Adipocyte (in vitro differentiated cells): ENCODE measurements at places on chromosomes 4 and X.
A peak's percentile ranks its signal among the peaks of the same experiment; 100 is the strongest.

- DNase-seq: no peak
These were observed 28.4 kb downstream of the ASMTL start for GRCh38 chrX:1424147-1424851.

DNA sequence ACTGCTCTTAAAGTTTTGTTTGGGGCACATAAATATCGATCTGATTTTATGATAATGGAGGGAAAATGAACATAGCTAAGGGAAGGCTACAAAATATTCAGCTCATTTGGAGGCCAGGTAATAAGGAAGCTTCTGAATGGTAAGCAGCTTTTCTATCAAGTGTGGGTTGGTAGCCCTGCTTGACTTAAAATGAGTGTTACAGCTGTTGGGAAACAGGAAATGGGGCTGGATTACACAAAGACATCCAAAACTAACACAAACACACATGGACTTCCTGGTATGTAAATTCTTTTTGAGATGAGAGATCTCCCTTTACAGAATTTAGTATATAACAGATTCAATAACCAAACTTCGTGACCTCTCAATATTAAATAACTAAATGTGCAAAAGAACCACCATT is 58.0 kb downstream of the FGF16 start:
- peak; percentile 46 for DNase-seq

GRCh38 chr4:56296526-56296925 is 90.8 kb downstream of the AASDH start:
- DNase-seq: no peak

DNA sequence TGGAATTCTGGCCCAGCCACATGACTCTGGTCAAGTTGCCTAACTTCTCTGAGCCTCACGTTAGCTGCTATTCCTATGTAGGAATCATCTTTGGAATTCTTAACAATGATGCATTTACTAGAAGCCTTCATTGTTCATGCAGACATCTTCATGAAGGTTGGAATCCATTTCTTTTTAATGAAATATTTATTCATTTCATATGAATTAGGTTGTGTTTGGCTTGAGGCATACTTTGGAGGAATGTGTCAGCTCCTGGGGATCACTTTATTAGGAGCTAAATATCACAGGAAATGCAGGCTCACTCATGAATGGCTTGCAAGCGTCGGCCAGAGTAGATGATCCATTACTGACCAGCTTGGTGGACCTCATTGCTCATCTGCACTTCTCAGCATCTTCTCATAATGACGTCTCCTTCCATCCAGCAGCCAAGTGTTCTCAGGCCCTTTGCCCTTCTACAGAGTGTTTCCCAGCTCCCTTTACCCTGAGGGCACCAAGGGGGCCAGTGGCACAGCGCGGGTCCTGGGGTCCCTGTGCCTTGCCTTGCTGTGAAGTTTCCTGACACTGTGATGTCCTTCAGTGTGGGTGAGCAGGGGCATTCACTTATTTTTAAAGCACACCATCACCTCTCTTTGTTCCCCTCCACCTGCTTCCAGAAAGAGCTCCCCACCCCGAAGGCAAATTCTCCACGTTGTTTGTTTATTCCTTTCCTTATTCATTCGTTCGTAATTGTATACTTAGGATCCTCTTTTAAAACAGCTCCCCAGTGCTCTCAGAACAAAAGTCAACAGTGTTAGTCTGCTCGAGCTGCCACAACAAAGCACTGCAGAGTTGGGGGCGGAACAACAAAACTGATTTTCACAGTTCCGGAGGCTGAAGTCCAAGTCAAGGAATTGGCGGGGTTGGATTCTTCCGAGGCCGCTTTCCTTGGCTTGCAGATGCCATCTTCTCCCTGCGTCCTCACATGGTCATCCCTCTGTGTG is 106.8 kb downstream of the STK32B start:
- peak; percentile 15 for DNase-seq

GRCh38 chrX:10447564-10448214 is 172.7 kb downstream of the MID1 start:
- no peak for DNase-seq

DNA sequence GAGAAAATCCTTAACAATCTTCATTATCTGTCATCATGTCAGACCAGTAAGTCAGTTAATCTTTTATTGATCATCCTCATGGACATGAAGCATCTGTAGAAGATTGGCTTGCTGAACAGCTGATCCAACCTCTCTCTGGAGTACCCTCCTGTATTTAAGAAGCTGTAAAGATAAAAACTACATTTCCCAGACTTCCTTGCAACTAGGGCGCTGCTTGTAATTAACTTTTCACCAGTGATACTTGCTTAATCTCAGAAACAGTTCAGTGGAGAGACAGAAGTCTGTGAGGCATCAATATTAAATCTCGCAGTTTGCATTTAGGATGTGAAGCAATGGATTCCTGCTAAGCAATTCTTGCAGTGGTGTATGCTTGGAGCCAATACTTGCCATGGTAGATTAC is 36.0 kb upstream of the SMARCA5 start:
- no peak for DNase-seq

DNA sequence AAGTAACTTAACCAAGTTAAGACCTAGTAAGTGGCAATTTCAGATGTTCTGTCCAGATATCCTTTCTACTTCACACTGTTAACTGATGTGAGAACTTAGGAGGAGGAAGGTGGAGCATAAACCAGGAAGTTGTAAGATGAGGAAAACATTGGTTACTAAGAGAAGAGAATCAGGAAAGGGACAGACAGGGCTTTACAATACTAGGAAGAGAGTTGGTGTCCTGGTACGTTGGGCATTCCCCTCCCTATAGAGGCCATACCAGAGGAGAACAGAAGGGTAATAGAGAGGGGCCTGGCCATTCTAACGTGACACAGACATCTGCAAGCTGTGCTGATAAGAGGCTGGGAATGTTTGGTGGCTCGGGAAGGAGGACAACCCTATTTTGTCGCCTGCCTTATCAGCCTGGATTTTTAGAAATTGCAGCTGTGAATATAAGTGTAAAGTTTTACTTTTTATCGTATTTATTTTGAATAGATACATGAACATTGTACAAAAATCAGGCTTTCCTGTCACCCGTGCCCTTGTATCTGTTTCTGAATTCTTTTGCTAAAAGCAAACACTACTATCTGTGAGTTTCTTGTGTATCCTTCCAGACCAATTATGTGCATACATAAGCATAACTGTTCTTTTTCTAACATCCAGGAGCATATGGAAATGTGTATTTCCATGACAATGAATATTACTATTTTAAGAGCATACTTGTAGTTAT is 53.5 kb upstream of the HPRT1 start:
- DNase-seq: no peak

DNA sequence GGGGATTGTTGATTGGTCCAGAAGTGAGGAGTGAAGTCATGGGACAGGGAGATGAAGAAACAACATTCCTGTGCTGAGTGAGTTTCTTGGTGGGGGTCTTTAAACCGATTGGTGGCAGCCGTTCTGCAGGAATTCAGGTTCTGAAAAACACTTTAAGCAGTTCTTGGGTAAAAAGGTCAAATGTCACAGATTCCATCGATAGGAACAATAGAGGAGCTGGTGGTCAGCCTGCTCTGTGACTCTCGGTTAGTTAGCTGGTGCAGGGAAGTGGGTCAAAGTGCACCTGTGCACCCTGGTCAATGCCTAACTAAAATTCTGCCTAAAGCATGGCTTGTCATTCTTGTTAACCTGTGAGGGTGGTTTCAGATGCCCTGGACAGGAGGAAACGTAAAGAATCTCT is 34.6 kb upstream of the MGST2 start:
- DNase-seq: no peak

DNA sequence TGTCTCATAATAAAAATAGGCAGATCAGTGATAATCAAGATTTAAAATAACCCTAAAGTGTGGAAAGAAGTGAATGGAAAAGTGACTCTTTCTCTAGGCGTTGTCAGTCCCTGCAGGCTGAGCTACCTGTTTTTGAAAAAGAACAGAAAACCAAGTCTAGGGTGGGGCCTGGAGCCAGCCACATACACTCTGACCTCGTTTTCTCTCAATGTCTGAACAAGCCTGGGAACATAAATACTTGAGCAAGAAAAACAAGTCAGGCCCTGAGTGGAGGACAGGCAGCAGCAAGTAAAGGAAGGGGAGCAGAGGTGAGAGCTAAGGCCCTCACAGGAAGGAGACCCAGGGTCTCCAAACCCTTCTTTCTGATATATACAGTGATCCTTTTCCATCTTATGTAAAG is 91.7 kb upstream of the HPF1 start:
- no peak for DNase-seq

- peak; percentile 70 for DNase-seq
These were observed 16.3 kb upstream of the MBNL3 start for GRCh38 chrX:132505116-132505515.

DNA sequence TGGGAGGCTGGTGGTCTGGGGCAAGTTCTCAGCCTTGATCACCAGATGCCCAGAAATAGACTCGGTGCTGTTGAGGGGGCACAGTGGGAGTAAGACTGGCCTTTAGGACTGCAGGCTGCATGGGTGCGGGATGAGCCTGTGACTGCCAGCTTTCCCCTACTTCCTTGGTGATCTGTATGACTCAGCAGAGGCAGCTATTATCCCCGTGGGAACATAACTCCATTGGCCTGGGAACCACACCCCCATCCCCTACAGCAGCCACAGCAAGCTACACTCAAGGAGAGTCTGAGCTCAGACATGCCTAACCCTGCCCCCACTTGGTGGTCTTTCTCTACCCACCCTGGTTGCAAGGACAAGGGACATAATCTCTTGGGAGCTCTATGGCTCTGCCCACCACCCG is 20.6 kb downstream of the CLIC2 start:
- DNase-seq: no peak

DNA sequence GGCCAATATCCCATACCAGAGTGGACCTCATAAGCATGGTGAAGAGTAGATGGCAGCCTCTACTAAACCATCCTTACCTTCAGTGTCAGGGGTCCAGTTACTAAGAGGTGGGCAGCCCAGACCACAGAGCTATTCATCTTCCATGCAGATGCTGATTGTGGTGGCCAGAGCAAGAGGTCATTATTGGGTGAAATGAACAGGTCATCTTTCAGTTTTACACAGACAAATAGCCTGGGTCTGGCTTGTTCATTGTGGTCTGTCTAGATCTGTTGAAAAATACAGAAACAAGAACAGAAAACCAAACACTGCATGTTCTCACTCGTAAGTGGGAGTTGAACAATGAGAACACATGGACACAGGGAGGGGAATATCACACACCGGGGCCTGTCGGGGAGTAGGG is 71.3 kb downstream of the PAK3 start:
- DNase-seq: no peak

DNA sequence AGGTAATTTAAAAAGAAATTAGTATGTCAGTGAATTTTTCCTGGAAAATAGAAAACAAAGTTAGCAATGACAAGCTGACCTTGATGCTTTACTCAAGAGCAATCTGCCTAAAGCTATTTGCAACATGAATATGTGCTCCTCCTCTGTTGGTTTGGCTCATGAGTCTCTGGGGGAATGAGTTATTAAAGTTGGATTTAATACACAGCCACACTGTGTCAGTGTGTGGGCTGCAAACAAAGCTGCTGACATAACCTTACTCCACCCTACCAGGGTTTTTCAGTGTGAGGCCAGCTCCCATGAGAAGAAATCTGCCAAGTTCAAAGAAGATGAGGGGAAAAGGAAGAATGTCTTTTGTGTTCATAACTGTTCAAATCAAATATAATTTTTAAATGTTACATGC is 280.5 kb downstream of the TLL1 start:
- peak; percentile 59 for DNase-seq

- peak; percentile 40 for DNase-seq
These were observed 378.6 kb upstream of the EPHA5 start for GRCh38 chr4:66048861-66049260.

GRCh38 chr4:60133375-60133774 is 1066.8 kb upstream of the ADGRL3 start:
- peak; percentile 33 for DNase-seq

DNA sequence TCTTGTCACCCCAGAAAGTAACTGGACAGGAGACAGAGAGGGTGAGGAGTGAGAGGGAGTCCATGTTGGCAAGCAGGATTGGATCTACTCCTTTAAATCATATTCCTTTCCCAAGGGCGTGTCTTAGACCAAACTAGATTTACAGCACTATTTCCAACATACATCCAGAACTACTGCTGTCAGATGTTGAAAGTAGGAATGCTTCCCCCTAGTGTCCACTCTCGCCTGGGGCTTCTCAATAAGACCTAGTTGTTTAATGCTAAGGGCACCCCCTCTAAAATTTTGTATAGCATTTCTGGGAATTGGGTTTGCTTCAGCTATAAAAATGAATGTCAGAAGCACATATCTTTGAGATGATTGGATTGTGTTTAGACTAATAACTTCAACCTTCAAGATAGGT is 13.3 kb downstream of the OFD1 start:
- DNase-seq: peak; percentile 73

DNA sequence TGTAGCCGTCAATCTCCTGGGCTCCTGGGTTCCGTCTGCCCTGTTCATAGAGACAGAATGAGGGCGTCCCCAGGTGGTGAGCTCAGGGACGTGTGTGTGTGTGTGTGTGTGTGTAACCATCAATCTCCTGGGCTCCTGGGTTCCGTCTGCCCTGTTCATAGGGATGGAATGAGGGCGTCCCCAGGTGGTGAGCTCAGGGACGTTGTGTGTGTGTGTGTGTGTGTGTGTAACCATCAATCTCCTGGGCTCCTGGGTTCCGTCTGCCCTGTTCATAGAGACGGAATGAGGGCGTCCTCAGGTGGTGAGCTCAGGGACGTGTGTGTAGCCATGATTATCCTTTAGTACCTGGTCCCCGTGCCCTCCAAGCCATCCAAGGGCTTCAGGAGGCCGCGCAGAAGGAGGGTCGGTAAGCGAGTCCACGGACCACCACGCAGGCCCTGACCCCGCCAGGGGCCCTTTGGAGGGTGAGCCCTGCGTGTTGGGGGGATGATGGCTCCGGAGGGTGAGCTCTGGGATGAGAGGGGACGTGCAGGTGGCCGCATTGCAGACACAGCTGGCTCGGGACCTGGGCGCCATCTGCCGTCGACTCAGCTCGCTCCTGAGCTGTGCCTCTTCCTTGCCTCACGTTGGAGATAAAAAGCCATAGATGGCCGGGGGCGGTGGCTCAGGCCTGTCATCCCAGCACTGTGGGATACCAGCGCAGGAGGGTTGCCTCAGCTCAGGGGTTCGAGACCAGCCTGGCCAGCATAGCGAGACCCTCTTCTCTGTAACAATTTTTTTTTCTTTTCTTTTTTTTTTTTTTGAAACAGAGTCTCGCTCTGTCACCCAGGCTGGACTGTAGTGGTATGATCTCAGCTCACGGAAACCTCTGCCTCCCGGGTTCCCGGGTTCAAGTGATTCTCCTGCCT is 5.4 kb upstream of the GTPBP6 start:
- peak; percentile 45 for DNase-seq

DNA sequence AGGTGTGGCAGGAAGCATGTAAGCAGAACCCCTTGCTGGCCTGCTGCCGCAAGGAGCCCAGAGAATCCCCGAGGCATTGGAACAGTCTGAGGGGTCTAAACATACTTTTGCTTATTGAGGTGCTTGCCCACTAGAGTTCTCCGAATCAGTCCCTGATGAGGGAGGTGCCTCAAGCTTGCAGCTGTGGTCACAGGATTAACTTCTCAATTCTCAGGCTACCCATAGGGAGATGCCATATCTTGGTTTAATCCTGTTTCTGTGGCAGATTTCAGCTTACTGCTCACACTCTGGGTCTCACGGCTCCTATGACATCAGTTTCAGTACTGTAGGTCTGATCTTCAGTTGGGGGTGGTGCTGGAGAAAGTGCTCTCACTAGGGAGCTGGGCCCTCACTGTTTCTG is 39.9 kb downstream of the CCNG2 start:
- no peak for DNase-seq
